ENCODE measurements at places on chromosomes 3 and 15. TPM values are rescaled to one million over a fixed set of nuclear protein-coding genes. Genes with fewer than 3 reads are reported as not detected.

DNA sequence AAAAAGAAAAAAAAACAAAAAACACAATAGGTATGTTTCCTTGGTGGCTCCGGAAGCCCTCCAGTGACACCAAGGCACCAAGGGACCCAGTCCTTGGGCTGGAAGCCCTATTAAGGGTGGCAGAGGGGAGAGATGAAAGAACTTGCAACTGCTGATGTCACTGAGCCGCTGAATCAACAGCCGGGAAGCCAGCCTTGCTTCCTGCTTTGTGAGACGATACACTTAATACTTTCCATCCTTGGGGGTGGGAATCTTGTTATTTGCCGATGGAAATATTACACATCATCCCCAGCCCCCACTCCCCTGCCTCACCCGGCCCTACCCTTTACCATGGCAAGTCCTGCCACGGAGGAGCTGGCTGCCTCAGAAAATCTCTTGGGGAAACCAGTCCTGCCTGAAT is 5.6 kb upstream of the ISLR2 start:
- peaks cover 6% of the 10 kb centered on the region for H3K4me1 ChIP-seq
- H3K27me3 ChIP-seq = no peaks in the 10 kb centered on the region
- DNase-seq = no peak
- H3K36me3 ChIP-seq = no peaks in the 10 kb centered on the region
- no peak overlapping the region for H3K27ac ChIP-seq

DNA sequence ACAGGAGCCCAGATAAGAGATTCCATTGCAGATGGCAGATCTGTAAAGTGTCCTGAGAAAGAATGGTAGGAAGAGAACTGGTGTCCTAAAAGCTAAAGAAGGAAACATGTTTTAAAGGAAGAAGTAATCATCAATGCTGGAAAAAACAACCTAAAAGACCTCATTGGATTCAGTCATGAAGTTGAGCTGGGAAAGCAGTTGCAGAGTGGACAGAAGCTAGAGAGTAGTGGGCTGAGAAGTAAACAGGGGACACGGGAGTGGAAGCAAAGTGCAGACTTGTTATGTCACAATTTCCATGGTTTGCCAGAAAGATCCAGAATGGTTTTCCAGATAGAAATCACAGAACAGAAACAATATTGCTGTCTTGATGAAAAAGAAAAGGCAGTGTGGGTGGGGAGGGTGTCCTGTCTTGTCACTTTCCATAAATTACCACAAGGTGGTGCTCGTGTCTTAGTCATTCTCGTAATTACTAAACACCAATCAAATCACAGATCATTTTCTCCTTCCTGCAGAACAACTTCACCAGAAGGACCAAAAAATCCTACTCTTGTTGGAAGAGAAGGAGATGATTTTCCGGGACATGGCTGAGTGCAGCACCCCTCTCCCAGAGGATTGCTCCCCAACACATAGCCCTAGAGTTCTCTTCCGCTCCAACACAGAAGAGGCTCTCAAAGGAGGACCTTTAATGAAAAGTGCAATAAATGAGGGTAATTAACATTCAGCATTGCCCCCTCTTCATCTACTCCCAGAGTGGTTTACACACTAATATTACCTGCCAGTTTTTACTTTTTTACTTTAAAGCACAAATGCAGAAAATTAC is 64.5 kb downstream of the KLHL25 start:
- no peak overlapping the region for H3K4me3 ChIP-seq
- DNase-seq = no peak
- H3K36me3 ChIP-seq = no peaks in the 10 kb centered on the region
- no peaks in the 10 kb centered on the region for H3K27me3 ChIP-seq
- H3K4me1 ChIP-seq = no peaks in the 10 kb centered on the region
- H3K27ac ChIP-seq = no peak overlapping the region

- H3K4me1 ChIP-seq = no peaks in the 10 kb centered on the region
- no peak overlapping the region for H3K27ac ChIP-seq
- DNase-seq = no peak
- no peaks in the 10 kb centered on the region for H3K27me3 ChIP-seq
These were observed 150.2 kb downstream of the ATP10A start for GRCh38 chr15:25712961-25713355.

GRCh38 chr3:23691357-23691895 is 114.3 kb upstream of the UBE2E1 start:
- DNase-seq = no peak
- no peak overlapping the region for H3K27ac ChIP-seq
- no peaks in the 10 kb centered on the region for H3K27me3 ChIP-seq
- H3K4me3 ChIP-seq = no peak overlapping the region
- H3K4me1 ChIP-seq = no peaks in the 10 kb centered on the region

DNA sequence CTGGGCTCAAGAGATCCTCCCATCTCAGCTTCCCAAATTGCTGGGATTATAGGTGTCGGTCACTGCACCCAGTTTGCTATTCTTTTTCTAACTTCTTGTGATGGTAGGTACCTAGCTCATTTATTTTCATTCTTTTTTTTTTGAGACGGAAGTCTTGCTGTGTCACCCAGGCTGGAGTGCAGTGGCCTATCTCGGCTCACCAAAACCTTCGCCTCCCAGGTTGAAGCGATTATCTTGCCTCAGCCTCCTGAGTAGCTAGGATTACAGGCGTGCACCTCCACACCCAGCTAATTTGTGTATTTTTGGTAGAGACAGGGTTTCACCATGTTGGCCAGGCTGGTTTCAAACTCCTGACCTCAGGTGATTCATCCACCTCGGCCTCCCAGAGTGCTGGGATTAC is 30.1 kb upstream of the RAD51 start:
- no peaks in the 10 kb centered on the region for H3K36me3 ChIP-seq
- H3K27ac ChIP-seq = no peak overlapping the region
- DNase-seq = no peak

DNA sequence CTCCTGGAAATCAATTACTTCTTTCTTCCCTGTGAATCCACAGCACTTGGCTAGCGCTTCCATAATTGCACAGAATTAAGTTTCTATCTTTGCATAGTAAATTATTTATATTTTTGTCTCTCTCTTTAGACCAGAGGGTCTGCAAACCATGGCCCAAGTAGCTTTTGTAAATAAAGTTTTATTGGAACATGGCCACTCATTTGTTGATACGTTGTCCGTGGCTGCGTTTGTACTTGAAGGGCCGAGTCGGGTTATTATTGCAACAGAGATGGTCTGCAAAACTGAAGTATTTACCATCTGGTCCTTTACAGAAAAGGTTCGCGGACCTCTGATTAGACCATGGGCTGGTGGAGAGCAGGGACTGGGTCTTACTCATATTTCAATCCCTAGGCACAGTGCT is 102.5 kb downstream of the RPLP1 start:
- no peaks in the 10 kb centered on the region for H3K27me3 ChIP-seq
- no peaks in the 10 kb centered on the region for H3K36me3 ChIP-seq
- no peak for DNase-seq
- H3K27ac ChIP-seq = no peak overlapping the region
- H3K4me1 ChIP-seq = no peaks in the 10 kb centered on the region

DNA sequence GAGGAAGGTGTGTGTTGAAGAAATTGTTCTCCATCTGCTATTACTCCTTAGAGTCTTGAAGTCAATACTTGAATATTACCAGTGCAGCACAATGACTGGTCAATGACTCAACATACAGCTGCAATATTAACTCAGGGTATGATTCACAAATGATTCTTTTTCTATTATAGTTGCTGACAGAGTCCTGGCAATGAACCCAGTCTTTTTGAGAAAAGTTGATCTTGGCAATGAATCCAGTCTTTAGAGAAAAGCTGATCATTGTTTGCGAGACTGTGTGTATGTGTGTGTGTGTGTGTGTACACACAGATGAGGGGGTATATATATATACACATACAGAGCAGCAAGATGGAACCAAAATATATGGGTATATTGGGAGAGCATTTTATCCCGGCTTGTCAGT is 315.1 kb downstream of the ZNF385D start:
- no peaks in the 10 kb centered on the region for H3K36me3 ChIP-seq
- no peak overlapping the region for H3K27ac ChIP-seq
- H3K27me3 ChIP-seq = no peaks in the 10 kb centered on the region
- no peak for DNase-seq

- no peaks in the 10 kb centered on the region for H3K27me3 ChIP-seq
- H3K4me1 ChIP-seq = no peaks in the 10 kb centered on the region
- H3K27ac ChIP-seq = no peak overlapping the region
- DNase-seq = no peak
These were observed 527.7 kb upstream of the TGFBR2 start for GRCh38 chr3:30078736-30079135.

Gene SMCO1
- not detected for total RNA-seq

Gene MFGE8
- total RNA-seq = 457 TPM

All from breast epithelium (tissue), 4 donors.